ENCODE measurements at places on chromosomes 13 and 19.

- no peak for DNase-seq
Observed at GRCh38 chr13:73365681-73366080, 306.9 kb downstream of the KLF5 start.

GRCh38 chr13:31587698-31588266 lies 151.5 kb upstream of the RXFP2 start:
- DNase-seq: no peak

- DNase-seq: no peak
Observed at GRCh38 chr19:46021531-46022041, 1.3 kb downstream of the PGLYRP1 start.

DNA sequence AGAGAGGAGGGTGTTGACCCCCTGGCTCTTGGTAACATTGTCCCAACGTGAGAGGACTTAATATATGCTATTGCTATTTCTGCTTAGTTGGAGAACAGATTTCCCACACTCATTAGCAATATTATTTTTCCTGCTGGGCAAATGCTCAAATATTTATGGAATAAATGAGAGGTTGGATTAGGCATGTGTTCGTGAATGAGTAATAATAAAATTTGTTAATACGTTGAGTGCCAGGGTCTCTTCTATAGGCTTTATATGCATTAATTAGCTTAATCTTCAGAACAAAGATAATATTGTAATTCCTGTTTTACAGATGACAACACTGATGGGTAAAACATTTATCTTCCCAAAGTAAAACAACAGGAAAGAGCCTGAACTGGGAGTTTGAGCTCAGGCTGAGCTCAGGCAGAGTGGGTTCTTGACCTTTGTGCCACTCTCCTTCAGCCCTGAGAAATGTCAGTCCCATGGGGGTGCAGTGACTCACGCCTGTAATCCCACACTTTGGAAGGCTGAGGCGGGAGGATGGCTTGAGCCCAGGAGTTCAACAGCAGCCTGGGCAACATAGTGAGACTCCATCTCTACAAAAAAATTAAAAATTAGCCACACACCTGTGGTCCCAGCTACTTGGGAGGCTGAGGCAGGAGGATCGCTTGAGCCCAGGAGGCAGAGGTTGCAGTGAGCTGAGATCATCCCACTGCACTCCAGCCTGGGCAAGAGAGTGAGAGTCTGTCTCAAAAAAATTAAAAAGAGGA lies 1.2 kb downstream of the ZNF233 start:
- DNase-seq: no peak

GRCh38 chr13:108350579-108350978 lies 81.1 kb downstream of the TNFSF13B start:
- DNase-seq: no peak

GRCh38 chr19:31718898-31719297 lies 369.7 kb upstream of the TSHZ3 start:
- no peak for DNase-seq

GRCh38 chr19:5458420-5458819 lies 3.2 kb downstream of the ZNRF4 start:
- no peak for DNase-seq

- no peak for DNase-seq
Observed at GRCh38 chr19:48963371-48964204, 1.5 kb upstream of the FTL start.

DNA sequence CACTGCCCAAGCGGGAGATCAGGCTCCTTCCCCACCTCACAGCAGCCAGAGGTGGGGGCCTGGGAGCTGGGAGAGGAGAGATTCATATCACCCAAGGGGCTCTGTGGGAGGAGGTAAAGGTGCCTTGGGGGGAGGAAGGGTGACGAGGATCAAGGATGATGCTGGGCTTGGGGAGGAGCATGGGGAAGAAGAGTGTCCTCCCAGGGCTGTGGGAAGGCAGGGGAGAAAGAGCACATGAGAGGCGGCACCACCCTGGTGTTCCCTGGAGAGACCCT lies 82.7 kb downstream of the ANKRD10 start:
- DNase-seq: no peak

DNA sequence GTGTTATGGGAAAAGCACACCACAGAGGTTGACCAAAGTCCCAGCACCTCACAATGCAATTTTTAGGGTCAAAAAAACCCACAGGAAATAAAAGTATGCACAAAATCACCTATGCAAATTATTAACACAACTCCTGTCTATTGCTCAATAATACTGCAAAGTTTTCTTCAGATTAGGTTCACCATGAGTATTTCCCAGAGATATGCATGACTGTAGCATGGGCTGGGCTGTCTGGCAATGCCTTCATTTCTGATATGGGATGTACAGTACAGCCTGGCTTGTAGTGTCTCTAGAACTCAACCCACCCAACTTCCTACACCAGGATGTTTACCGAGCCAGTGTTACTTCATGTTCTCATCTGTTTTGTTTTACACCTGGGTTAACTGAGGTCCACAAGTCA lies 698.7 kb upstream of the ARGLU1 start:
- DNase-seq: no peak

DNA sequence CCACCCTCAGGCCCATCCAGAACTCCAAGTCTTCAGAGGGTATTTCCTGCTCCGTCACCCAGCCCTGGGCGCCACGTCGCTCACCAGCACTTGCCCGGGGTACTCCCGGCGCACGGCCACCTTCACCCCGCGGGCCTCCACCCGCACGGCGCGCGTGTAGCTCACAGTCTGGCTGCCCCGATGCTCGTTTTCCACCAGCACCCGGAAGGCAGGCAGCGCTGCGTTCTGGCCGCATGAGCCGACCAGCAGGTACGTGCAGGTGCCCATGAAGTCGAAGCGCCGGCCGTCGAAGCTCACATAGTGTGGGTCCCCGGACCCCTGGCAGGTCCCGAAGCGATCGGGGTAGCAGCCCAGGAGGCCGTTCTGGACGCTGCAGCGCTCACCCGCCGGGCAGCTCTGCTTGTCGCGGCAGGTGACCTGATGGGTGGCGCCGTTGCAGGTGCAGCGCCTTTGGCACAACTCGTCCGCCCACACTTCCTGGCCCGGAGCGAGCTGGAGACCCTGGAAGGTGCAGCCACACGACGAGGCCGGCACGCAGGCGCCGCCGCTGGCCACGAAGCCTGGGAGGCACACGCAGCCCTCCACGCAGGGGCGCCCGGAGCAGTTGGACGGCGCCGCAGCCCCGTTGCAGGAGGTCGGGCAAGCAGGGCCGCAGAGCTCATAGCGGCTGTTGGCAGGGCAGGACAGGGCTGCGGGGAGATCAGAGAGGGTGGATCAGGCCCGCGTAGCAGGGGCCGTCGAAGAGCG lies 19.2 kb downstream of the FCGBP start:
- no peak for DNase-seq

GRCh38 chr13:75685239-75685697 lies 49.1 kb downstream of the LMO7 start:
- DNase-seq: peak; percentile 23

GRCh38 chr13:100460791-100461190 lies 127.8 kb downstream of the GGACT start:
- DNase-seq: no peak

- DNase-seq: no peak
Observed at GRCh38 chr13:99376132-99376531, 68.9 kb upstream of the GPR183 start.

DNA sequence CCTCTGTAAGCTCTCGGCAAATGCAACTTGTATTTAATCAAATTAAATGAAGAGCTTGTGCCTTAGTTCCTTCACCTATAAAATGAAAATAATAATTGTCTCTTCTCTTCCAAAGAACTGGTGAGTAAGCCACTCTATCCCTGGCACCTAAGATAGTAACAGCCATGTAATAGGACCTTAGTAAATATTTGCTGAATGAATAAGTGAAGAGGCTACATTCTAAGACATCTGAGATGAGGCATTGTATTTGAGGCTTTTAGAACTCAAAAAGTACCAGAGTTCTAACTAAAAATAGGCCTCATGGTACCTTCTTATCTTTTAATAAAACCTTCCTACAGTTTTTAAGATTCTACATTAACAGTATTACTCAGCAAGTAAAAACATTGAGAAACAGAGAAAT lies 17.3 kb upstream of the DCLK1 start:
- DNase-seq: no peak

- DNase-seq: no peak
Observed at GRCh38 chr13:97723655-97724054, 229.8 kb upstream of the IPO5 start.

DNA sequence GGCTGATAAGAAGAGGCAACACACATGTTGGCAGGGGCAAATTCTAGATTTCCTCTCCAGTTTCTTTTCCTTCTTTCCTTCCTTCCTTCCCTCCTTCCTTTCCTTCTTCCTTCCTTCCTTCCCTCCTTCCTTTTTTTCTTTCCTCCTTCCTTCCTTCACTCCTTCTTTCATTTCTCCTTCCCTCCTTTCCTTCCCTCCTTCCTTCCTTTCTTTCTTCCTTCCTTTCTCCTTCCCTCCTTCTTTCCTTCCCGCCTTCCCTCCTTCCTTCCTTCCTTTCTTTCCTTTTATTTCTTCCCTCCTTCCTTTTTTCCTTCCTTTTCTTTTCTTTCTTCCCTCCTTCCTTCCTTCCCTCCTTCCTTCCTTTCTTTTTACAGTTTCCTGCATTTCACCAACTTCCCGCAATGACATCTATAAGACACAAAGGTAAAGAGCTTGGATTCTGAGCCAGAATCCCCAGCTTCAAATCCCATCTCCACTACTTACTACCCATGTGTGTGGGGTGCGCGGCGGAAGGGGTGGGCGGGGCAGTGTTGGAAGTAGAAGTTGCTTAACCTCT lies 35.3 kb downstream of the INSR start:
- DNase-seq: no peak

- DNase-seq: no peak
Observed at GRCh38 chr19:825897-826644, 1.6 kb upstream of the AZU1 start.

DNA sequence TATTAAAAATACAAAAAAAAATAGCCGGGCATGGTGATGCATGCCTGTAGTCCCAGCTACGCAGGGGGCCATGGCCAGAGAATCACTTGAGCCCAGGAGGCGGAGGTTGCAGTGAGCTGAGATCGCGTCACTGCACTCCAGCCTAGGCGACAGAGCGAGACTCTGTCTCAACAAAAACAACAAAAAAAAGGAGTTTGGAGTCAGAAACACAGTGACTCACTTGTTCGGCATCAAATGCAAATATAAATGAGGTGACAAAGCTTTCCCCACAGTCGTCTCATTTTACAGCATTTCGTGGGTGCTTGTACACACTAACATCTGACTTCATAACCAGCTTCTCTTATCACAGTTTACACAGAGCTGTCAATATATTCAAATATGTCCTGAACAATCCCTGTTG lies 11.0 kb downstream of the ZNF665 start:
- no peak for DNase-seq
